ENCODE measurements at places on chromosomes 5 and 9.

- DNase-seq: no peak
These were observed 31.0 kb upstream of the IER5L start for GRCh38 chr9:129209109-129209508.

DNA sequence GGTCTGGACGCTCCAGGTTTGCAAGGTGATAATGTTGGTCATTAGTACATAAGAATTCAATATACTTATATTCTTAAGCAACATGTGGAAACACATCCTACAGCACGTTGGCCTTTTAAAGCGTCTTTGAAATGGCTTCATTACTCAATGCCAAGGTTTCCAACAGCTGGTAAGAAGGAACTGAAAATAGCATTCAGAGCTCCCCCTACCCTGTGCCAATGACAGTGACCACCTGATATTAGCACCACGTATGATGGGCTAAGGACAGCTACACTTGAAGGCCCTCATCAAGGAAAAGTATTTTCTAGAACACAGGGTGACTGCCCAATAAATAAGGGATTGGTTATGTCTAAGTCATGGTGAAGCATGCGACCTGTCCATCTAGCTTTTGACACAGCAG is 9.9 kb downstream of the ZNF622 start:
- no peak for DNase-seq

- DNase-seq: no peak
These were observed 15.4 kb downstream of the GPRIN1 start for GRCh38 chr5:176594554-176594953.

DNA sequence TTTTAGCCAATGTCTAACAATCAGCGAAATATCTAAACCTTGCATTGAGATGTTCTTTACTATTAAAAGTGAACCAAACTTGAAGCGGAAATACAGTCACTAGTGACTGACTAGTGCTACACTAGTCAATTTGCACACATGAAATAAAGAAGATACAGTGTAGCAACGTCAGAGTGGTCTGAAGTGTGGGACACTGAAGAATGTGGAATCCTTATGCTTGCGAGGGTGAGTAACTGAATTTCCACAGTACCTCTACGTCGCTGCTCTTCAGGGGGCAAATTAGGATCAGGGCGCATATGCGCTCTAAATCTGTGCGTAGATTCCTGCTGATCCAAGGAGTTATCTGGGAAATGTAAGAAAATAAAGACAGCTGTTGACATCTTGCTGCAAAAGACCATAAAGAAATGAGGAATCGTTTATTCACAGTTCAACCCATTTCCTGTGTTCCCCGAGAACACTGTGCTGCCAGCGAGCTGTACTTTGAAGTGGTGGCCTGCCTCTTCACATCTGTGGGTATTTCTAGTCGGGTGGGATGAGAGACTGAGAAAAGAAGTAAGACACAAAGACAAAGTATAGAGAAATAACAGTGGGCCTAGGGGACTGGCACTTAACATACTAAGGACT is 39.8 kb upstream of the FLT4 start:
- no peak for DNase-seq

DNA sequence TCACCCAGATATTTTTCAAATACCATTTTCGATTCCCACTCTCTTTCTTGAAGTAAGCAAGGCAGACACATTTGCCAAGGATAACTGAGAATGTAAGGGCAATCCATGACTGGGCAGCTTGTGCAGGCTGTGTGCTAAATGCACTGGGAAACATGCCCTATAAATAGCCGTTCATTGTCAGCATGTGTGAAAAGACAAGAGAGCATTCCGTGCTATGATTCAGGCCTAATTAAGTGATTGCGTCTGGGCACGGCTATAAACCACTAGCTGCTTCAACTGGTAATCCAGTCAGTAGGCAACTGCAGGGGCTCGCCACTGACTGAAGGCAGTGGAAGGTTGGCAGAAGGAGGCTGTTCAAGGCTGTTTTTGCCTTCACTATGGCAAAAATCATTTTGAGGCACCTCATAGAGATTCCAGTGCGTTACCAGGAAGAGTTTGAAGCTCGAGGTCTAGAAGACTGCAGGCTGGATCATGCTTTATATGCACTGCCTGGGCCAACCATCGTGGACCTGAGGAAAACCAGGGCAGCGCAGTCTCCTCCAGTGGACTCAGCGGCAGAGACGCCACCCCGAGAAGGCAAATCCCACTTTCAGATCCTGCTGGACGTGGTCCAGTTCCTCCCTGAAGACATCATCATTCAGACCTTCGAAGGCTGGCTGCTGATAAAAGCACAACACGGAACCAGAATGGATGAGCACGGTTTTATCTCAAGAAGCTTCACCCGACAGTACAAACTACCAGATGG is at the start of gene HSPB3:
HSPB3 (plus strand) TSS at position 287 of the 745 bp plus-strand sequence; CDS start at position 378, 91 bp downstream.
- DNase-seq: no peak

DNA sequence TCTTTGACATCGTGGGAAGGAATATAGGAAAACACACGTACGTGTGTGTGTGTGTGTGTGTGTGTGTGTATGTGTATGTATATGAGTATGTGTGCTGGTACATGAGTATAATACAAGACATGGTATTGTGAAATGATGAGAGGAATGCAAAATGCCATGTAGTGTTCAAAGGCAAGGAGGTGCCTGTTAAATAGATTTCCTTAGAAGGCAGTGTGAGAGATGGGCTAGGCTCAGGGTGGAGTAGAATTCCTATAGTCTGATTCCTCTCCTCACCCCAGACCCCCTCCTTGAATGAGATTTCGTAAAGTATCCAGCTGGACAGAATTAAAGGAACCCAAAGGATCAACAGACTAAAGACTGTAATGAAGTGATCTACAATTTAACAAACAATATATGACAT is 11.1 kb downstream of the GPR21 start:
- no peak for DNase-seq

DNA sequence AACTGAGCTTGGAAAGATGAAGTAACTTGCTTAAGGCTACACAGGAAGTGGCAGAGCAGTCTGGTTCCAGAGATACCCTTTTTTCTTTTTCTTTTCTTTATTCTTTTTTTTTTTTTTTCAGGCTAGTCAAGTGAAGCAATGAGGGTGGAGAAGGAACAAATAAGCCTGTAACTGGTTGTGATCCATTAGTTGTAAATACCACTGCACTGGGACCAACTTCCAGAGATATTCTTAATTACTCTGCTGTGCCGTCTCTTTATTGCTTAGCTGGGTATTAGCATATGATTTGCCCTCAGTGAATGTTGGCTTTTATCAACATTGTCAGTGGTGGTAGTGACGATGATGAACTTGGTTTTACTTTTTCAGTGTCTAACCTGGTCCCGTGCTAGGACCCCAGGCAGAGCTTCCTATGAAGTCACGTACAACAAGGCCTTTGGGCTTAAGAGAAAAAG is 26.7 kb downstream of the LNPEP start:
- no peak for DNase-seq

GRCh38 chr5:176948458-176948857 is 49.3 kb upstream of the HK3 start:
- no peak for DNase-seq

DNA sequence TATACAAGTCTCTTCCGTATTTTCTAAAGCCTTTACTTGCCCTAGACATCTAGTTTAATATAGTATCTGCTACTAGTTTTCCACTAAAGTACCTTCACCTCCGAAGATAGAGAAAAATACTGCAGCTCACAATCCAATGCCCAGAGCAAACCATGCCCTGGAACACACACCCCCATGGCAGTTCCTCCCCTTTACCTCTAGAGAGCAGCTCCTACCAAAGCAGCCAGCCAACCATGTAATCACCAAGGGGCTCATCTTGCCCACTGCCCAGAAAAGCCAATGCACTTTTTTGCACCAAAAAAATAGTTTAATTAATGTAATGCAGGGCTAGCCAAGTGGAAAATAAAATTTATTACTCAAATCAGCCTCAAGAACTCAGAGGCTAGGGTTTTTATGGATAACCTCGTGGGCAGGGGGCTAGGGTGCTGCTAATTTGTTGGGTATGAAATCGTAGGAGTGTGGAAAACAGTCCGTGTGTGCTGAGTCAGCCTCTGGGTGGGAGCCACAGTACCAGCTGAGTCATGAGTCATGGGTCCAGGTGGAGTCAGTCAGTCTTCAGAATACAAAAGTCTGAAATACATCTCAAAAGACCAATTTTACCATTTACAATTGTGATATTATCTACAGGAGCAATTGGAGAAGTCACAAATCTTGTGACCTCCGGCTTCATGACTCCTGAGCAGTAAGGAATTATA is 120.1 kb upstream of the ACO1 start:
- no peak for DNase-seq

DNA sequence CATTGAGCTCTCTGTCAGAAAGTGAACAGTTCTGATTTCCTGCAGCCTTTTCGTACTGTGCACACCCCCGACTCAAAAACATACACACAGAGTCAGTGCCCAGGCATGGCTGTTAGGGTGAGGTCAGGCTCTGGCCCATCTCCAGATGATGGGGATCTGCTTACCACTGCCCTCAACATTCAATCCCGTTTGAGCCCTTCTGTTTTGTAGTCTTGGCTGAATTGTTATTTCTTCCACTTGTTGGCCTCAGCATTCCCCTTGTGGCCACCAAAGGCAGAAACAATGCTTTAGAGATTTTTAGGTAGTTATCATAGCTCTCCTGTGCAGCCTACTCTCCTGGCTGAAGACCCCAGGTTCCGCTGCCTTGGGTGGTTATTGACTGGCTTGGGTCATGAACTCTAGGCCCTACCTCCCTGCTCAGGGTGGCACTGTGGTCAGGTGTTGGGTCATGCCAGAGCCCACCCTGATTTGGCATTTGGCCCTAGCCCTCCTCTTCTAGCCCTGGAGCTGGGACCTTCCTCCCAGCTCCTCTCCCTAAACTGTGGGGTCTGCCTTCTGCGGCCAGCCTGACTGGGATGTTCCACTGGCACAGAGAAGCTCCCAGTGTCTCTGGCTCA is 7.8 kb upstream of the MYOZ3 start:
- no peak for DNase-seq

DNA sequence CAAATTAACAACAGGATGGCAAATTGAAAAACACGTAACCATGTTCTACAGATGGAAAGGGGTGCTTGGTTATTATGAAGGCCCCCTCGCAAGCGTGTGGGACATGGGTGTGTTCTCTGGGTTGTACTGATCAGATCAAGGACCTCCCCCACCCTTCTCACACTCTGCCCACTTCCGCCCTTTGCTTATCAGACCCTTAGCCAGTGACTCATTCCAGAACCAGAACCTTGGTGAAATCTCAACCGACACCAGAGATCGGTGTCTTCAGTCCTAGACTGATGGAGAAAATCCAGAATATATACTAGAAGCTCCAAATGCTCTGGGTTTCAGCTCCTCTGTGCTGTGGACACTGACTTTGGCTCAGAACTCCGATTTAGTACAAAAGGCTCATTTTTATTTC is 64.9 kb downstream of the PTTG1 start:
- no peak for DNase-seq

DNA sequence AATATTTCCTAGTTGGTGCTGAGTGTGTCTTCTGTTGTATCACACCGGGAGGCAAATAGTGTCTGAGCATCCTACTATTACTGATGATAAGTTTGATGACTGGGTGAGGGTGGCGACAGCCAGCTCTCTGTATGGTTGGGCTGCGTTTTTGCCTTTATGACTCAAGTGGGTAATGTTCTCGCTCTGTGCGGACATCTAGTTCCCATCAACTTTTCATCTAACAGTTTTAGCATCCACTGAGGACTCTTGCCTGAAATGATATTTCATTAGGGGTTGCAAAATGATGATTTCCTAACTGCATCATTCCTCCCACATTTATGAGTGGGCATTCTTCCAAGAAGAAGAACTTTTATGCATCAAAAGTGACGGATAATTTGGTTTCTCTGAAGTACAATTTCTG is 26.5 kb downstream of the HMCN2 start:
- no peak for DNase-seq

GRCh38 chr5:78813286-78813685 is 164.7 kb upstream of the LHFPL2 start:
- no peak for DNase-seq

DNA sequence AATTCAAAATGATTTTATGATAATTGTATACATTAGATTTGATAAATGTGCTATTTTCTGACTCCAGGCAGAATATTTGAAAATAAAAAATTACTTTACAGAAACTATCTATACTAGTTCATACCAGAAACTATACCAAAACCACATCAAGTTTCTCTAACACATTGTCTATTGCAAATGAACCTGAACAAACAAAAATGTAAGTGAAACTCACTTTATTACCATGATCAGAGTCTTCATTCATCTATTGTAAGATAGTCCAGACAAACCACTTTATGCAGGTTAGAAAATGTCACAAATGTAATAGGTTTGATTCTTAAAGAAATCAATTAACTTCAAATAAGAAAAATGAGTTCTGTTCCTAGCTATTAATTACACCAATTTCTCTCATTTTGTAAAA is 99.4 kb downstream of the OXCT1 start:
- no peak for DNase-seq

GRCh38 chr9:119441338-119441737 is 72.1 kb upstream of the BRINP1 start:
- DNase-seq: no peak

DNA sequence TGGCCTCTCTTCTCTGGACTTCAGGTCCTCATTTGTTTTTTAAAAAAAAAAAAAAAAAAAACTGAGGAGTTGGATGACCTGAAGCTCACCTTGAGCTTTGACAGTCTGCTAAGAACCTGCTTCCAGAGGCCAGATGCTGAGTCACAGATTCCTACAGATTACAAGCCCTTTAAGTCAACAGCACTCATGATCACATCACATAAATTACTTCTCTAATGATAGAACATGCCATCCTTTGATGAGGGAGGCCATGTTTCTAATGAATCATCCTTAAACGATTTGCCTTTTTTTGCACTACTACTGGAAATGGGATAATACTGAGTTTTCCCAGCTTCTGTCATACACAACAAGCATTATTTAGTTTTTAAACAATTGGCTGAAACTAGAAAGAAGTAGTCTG is 34.2 kb upstream of the MYOT start:
- no peak for DNase-seq

GRCh38 chr9:89096807-89097206 is 81.8 kb downstream of the SHC3 start:
- no peak for DNase-seq

- DNase-seq: no peak
These were observed 75.7 kb upstream of the SMARCA2 start for GRCh38 chr9:1939466-1939865.

- no peak for DNase-seq
These were observed 74.7 kb downstream of the PJA2 start for GRCh38 chr5:109335114-109335513.

DNA sequence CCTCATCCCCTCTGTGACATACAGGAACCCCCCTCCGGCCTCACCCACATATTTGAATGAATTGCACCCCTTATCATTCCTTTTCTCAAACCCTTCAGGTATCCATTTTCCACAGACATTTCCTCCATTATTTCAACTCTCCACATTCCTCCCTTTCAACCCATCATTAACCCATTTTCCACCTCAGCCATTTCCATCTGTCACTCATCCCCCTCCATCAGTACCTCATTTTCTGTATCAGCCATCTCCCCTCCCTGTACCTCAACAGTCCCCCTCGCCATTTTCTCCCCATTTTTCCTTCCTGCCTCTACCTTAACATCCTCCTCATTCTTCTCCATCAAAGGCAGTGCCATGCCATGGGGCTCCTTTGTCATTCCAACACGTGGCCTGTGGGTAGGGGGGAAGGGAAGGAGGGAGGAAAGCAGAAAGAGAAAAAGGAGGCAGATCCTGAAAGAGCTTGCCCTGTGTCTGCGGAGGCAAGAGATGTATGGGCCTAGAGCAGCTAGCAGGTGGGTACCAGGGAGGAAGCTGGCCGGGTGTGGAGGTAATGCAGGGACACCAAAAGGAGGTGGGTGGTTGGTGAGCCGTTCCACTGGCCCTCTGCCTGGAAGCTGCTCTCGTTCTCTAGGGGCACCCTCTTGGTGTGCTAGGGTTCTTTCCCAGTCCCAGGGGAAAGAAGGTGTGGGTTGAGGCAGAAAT is 1.5 kb downstream of the DNAJB5 start:
- DNase-seq: no peak

- DNase-seq: no peak
These were observed 27.8 kb downstream of the NFIL3 start for GRCh38 chr9:91395553-91396471.

Measured in midbrain (tissue), 1 donor.